Spleen (tissue), 13 donors: ENCODE measurements at places on chromosomes 5 and 9.

DNA sequence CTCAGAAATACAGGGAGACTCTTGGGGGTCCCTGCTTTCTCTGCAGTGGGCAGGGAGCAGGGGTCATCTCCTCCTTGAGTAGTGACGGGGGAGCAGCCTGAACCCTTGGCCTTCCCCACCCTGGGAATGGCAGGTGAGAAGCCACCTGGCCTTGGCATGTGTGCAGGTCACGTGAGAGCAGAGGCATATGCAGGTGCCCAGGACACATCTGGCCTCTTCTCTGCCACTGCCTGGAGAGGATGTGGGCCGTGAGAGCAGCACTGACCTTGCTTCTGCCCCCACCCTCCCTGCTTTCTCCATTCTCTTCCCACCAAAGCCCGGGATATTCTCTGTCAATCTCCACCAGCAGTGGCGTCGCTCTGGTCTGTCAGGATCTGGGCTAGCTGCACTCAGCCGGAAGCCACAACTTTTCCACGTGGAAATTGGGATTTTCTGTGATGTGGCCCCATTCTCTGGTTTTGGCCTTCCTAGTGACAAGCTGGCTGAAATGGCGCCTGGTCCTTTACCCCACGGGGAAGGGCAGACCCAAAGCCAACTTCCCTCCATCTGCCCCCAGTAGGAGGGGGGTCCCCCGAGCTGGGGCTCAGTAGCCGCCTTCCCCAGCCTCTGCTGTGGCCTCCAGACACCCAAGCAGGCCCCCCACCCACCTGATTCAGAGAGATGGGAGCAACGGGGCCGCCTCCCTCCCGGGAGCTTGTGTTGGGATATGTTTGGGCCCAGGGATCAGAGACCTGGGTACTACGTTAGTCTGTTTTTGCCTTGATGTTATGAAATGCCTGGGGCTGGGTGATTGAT, 70.4 kb upstream of the FCN1 start:
- DNase-seq = no peak

DNA sequence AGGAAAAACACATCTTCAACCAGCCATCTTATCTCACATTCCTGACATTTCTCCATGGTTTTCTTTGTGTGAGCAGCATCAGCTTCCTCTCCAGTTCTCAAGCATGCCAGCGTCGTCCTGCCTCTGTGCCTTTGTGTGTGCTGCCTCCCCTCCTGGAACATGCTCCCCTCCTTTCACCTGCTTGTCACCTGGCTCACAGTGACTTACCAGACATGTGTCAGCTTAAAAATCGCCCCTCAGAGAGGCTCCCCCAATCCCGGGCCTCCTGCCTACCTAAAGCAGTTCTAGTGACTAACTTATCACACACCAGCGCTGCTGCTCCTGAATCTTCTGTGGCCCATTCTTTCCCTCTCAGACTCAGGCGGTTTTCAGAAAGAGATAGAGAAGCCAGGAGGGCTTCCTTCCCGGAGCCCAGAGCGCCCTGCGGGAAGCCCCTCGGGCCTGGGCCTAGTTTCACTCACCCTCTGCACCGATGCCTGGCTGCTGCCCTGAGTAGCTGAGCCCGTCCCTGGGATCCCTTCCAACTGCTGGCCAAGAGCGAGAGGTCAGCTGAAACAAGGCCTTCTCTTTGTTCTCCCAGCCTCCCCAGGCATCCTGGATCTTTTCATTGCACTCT, 51.1 kb upstream of the MVB12B start:
- DNase-seq = no peak

DNA sequence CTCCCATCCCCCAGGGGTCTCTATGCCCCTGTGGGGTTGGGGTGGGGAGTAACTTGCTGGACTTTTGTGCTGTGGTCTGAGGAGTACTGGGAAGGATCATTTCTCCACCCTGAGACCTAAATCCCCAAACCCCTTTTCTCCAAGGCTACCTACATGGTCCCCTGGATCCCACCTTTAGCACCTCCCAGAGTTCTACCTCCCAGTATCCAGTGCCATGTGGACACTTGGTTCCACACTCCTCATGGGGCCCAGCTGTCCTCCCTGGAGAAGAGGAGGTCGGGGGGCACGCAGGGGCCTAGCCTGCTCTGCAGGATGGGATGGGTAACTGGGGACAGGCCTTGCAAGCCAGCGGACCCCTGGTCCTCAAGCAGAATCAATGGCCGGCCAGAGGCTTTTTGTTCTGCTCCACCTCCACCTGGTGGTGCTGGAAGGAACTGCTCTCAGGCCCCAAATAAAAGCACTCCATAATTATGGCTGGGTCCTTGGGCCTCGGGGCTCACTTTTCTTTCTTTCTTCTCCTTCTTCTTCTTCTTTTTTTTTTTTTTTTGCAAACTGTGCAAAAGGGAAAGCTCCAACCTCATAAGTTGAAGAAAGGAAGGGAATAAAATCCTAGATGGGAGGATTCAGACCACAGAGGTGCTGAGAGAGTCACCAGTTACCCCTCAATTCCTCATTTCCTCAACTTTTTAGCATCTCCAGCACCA, 68.4 kb downstream of the PSD2 start:
- DNase-seq = no peak

DNA sequence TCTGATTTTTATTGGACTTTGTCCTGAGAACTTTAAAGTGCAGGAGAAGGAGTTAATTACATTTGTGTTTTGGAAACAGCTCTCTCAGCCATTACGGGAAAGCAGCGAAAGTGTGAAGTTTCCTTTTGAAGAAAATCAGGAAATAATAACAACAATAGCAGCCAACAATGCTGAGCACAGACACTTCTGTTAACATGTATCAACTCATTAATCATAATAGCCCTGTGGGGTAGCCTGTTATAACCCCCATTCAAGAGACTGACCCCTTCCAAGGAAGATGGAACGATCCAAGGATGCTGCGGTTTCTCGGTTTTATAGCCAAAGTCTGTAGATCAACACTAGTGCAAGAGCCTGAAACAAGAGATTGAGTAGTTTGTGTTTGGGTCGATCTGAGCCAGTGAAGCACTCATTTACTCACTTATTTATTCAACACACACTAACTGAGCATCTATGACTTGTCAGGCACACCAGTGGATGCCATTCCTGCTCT, 195.5 kb downstream of the DRD1 start:
- no peak for DNase-seq

GRCh38 chr9:107881626-107882300, 392.2 kb upstream of the KLF4 start:
- no peak for DNase-seq

- DNase-seq = no peak
These were observed 43.3 kb downstream of the MCTP1 start for GRCh38 chr5:95241635-95242034.

- DNase-seq = no peak
These were observed 55.0 kb downstream of the GARNL3 start for GRCh38 chr9:127319366-127320114.

- no peak for DNase-seq
These were observed 25.0 kb upstream of the MRPS30 start for GRCh38 chr5:44783634-44784315.

- DNase-seq = no peak
These were observed 52.9 kb upstream of the APC start for GRCh38 chr5:112684737-112685136.

DNA sequence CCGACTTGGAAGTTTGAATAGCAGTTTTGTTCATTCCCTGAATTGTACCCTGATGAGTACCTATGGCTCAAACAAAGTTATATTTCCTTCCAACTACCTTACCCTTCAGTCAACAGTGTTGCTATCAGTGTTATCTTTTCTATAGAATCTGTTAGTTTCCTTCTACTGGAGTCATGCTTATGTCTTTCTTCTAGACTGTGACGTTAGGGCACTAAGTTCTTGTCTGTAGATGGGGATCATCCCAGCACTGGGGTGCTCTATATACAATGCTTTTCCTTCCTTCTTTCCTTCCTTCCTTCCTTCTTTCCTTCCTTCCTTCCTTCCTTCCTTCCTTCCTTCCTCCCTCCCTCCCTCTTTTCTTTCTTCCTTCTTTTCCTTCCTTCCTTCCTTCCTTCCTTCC, 973.0 kb downstream of the CDH12 start:
- DNase-seq = no peak

DNA sequence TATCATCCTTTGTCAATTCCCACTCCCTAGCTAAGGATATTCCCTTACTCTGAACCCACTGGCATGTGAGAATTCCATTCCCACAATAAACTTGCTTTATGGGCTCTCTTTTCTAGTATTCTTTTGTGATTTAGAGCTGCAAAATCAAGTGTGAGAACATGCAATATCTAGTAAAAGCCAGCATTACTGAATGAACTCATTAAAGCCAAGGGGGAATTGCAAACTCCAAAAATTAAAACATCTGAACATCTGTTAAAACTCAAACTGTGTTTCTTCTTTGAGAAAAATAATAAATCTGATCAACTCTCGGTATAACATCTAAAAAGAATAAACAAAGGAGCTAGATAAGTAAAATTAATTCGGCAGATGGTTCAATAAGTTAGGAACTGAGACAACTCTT, 53.1 kb upstream of the MPDZ start:
- no peak for DNase-seq

- no peak for DNase-seq
These were observed 4.6 kb upstream of the SLC25A48 start for GRCh38 chr5:135829681-135830383.

- no peak for DNase-seq
These were observed 2.7 kb downstream of the CDO1 start for GRCh38 chr5:115813719-115814118.

GRCh38 chr5:856531-857425, 6.0 kb upstream of the ZDHHC11 start:
- peak; percentile 56 for DNase-seq

- DNase-seq = no peak
These were observed 53.1 kb downstream of the MAP1B start for GRCh38 chr5:72160329-72160728.

- no peak for DNase-seq
These were observed 439.5 kb upstream of the CD180 start for GRCh38 chr5:67636091-67636490.

DNA sequence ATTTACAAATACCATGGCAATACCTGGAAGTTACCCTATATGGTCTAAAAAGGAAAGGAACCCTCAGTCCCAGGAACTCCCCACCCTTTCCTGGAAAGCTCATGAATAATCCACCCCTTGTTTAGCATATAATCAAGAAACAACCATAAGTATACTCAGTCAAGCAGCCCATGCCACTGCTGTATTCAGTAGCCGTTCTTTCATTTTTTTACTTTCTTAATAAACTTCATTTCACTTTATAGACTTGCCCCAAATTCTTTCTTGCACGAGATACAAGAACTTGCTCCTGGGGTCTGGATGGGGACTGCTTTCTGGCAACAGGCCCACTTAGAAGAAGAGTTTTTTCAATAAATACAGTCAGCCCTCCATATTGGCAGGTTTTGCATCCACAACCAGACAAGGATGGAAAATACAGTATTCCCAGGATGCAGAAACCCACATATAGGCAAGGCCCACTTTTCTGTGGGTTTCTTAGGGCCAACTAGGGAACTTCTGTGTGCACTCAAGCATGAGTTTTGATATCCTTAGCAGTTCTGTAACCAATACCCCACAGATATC, 2.8 kb upstream of the TBCA start:
- no peak for DNase-seq

GRCh38 chr5:124741711-124742496, 4.5 kb downstream of the ZNF608 start:
- no peak for DNase-seq

DNA sequence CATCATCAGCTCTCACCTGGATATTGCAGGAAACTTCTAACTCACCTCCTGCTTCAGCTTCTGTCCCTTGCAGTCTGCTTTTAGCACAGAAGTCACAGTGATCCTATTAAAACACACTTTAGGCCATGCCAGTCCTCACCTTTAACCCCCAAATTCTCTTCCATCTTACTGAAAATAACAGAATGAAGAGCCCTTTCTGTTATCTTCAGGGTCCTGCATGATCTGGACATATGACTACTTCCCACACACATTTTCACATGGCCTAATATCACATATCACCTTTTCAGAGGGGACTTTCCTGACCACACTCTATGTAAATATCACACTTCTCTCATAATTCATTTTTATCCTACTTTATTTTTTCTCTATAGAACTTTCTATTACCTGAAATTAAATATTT, 550.6 kb upstream of the CLINT1 start:
- DNase-seq = no peak

DNA sequence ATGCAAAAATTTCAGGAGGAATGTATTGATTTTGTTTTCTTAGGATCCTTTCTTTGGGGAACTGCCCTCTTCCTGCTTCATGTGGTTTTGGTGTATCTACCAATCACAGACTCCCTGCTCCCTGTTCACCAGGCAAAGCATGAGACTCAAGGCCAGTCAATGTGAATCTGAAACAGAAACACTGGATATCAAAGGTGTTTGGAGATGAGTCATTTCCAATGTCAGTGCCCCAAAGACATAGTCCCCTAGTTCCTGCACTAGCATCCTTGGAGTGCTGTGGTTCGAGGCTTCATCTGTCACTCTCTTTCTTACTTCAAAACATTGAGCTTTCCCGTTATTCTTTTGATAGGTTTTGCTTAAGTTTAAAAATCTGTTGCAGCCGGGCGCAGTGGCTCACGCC, 8.1 kb downstream of the PPP3R2 start:
- DNase-seq = no peak
